WTC11 (cell line): ENCODE measurements at places on chromosomes 4 and X.

- no peak for DNase-seq
Measured at GRCh38 chrX:44349561-44349960, 6.1 kb upstream of the EFHC2 start.

DNA sequence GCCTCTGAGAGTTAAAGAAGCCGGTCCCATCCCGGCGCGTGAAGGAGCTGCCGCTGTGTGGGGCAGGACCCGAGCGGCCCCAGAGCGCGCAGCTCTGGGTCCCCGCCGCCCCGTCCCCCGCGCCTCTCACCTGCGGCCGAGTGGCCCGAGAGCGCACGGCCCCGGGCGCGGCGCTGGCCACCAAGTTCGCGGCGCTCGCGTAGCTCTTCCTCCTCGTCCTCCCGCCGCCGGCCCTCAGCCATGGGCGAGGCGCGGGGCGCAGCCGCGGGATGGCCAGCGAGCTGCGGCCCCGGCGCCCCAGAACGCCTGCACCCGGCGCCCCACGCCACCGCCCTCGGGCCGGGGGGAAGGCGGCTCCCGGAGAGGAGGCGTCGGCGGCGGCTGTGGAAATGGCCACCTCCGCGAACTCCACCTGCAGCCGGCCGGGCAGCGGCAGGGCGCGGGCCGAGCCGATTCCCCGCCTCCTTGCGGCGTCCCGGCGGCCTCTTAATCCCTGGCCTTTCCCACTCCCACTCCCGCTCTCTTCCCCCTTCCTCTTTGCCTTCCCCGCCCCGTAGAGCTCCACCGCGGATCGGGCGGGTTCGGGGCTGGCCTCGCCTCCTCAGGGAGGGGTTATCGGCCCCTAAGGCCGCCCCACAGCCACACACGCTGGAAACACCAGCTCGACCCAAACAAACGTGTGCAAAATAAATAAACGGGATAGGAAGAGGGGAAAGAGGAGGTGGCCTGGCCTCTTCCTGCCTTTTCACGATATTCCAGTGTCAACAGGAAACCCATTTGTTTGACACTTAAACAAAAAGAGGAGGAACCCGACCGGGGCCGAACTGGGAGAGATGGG lies at the start of gene SH3D19:
Gene SH3D19, minus strand, starts transcription at position 495 of the 838 bp plus-strand sequence. Its CDS starts 253 bp downstream, at position 242.
- DNase-seq: peak; percentile 58

DNA sequence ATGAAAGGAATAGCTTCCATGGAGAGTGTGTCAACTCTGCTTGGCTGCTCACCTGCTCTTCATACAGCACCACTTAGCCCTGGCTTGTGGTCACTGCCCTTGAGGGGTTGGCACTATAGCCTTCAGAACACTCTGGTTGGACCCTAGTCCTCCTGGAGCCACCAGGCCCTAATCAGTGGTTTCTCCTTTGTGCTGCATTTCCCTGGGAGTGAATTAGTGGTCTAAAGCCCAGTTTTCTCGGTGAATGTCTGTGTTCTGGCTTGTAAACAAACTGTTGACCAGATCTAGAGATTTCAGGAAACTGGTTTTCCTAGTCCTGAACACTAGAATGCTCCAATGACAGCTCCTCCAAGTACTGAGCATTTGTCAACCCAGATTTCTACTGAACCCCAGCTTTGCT lies 28.6 kb upstream of the TMEM154 start:
- DNase-seq: no peak

DNA sequence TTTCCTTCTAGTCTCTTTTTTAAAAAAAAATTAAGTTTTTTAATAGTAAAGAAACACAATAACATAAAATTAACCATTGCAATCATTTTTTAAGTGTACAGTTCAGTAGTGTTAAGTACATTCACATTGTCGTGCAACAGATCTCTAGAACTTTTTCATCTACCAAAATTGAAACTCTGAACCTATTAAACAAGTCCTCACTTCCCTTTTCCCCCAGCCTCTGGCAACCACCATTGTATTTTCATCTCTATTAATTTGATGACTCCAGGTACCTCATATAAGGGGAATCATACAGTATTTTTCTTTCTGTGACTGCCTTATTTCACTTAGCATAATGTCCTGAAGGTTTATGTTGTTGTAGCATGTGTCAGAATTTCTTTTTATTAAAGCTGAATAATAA lies 31.8 kb downstream of the MSL3 start:
- DNase-seq: no peak

GRCh38 chr4:173518425-173519102 lies 11.5 kb downstream of the HAND2 start:
- no peak for DNase-seq

DNA sequence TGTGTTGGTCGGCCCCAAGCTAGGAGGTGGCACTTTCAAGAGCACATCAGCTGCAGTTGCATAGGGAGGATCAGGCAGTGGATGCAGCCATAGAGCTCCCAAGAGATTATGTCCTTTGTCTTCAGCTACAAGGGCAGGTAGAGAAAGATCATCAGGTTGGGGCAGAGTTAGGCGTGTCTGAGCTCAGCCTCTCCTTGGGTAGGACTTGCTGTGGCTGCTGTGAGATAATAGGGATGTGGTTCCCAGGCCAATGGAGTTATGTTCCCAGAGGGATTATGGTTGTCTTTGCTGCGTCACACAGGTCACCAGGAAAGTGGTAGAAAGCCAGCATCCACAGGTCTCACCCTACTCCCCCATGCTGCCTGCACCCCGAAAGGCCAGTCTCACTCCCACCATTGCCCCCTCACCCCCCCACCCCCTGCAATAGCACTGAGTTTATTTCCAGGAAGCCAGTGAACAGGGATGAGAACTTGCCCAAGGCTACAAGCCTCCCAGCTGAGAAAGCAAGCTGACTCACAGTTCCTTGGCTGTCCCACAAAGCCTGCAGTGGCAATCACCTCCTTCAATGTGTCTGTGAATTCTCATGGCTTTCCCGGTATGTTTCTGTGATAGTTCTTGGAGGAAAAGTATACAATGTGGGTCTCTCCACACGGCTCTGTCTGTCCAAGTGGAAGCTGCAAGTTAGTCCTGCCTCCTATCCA lies 148.4 kb downstream of the STPG2 start:
- no peak for DNase-seq

DNA sequence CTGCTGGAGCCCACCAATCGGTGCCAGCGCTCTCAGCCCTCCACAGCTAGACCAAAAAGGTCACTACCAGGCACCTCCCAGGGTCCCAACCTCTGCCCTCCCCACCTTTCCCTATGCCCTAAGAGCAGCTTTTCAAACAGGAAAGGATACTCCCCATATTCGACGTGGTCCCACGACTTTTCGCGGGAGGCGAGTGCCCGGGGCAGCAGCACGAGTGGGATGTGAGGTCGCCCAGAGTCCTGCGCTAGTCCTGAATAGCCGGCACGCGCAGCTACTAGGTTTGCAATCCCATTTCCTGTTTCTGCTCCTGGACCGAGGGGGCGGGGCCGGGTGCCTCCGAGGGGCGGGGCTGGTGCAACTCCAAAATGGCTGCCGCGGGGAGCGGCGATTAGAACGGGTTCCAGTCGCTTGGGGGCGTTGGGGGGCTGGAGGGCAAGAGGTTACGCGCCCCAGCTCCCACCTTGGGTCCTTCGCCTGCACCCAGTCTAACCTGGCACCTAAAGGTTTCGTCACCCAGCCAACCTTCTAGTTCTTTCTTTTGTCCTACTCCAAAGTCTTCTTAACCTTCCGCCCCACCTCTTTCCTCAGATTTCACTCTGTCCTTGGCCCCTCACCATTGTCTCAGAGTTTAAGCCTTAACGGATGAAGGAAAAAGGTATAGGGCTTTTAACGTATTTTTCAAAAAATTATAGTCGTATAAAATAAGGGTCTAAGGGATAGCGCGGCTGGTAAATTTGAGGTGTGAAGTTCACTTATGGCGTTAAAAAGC lies 85.0 kb upstream of the TENT5D start:
- DNase-seq: peak; percentile 84

- DNase-seq: no peak
Measured at GRCh38 chr4:182513587-182514291, 270.5 kb downstream of the TENM3 start.

DNA sequence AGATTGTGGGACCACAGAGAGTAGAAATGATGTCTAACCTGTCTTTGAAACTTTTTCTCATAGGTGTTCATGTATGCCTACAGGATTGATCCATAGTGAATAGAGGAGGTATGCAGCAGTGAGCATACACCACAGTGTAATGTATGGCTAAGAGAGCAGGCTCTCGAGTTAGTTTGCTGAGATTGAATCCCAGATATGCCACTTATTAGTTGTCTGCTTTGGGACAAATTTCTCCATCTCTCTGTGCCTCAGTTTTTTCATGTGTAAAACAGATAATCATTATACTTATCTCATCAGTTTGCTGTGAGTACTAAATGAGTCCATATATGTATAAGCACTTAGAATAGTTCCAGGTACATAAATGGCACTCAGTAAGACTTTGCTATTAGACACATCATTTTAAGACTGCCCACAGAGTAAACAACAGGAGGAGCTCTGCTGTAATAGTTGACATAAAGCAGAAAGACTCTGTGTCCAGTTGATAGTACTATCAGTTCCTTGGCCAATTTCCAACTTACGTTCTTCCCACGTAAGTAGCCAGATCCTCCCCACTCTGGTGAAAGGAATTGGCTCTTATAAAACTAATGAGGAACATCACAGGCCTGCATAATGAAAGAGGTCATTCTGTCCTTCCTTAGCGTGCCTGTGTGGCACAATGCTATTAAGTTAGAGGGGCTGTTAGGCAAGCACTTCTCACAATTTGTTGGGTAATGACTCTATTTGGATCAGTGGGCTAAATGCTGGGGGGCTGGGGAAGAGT lies 20.7 kb upstream of the RNF150 start:
- no peak for DNase-seq

- DNase-seq: peak; percentile 62
Measured at GRCh38 chr4:34953145-34953799, 1291.0 kb downstream of the ARAP2 start.

DNA sequence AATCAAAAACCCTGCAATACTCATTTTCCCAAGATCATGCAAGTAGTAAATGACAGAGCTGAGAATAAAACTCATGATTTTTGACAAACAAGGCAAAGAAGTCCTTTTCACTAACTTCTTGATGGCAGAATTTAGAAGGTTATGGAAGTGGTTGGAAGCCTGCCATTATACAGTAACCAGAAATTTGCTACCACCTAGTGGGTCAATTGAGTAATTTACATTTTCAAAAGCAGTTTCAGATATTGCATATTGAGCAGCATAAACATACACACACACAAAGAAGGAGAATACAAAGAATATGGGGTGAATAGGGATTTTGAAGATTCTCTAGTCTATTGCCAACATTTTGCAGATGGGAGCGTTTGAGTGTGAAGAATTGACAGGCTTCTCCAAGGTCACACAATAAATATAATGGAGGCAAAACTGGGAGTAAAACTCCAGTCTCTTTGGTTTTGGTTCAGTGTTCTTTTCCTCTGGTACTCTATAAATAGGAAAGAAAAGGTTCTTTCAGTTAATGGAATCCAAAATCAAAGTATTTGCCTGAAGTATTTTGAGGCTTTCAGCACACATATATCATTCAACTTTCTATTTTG lies 70.2 kb downstream of the GC start:
- no peak for DNase-seq

GRCh38 chr4:42417550-42417949 lies 20.3 kb downstream of the SHISA3 start:
- DNase-seq: no peak

- DNase-seq: no peak
Measured at GRCh38 chr4:174318829-174319764, 35.4 kb downstream of the CEP44 start.

DNA sequence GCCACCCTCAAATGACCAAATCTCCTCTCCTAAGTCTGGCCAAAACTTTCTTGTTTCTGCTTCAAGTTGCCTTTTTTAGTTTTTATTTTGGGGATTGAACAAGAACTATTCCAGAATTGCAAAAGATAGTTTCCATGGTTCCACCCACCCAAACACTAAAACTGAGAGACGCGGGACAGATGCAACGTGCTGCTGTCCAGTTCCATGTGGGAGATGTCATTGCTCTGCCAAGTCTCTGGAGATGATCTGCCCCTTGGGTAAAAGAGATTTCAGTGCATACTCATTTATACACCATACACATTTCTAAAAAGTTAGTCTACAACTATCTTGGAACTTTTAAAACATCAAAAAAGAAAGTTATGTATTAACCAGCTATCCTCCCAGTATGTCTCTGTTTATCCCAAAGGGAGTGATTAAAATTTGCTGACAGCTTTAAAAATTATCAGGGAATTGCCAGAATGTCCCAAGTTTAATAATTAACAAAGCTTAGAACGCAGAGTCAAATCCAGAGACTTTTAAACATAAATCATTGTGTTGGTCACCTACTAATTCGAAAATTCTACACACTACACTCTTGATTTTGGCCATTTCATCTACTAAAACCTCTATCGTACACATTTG lies 3.2 kb downstream of the MAOB start:
- DNase-seq: no peak

DNA sequence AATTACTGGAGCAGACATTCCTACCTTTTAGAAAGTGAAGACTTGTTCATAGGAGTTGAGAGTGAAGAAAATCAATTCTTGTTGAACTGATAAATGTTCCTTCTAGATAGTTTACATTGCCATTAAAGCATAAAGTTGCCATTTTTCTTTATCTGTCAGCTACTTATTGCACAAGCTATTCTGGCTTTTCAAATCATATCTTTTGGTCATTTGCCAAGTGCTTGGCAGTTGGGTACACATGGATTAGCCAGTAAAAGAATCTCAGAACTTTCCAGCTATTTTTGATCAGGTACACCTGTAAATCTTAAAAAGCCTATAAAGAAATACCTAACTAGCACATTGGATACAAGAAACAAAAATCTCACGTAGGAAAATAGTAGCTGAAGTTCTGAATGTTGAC lies 56.4 kb upstream of the PNPLA4 start:
- no peak for DNase-seq

DNA sequence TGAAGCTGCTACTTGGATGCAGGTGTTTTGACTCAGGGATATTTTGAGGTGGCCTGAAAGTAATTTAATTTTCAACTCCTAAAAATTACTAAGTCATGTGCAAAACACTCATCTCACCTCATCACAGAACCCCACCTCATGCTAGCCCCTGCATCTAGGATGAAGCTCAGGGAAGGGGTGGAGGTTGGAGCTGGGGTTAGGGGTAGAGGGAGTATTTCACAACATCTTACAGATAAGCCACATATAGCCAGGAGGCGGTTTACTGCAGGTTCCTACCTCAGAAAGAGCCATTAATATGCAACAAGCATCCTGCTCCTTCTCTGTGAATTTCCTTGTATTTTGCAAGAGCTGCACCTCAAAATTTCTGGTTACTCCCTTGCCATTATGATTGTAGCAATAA lies 70.5 kb upstream of the TSPAN5 start:
- DNase-seq: no peak

- no peak for DNase-seq
Measured at GRCh38 chrX:78314561-78314960, 12.8 kb downstream of the CYSLTR1 start.

DNA sequence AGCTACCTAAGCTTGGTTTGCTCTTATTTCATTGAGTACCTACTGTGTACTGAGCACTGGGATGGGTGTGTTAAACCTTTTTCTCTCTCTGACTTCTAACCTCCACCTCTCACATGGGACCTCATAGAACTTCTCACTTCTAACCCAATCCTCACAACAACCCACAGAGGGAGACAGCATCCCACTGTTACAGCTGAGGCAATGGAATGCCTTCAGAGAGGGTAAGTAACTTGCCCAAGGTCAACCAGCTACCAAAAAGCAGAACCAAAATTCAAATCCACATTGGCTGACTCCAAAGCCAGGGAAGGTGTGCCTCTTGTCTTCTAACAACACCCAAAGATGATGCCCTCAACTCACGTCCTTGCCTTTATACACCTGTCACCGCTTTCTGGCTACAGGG lies 5.4 kb downstream of the SEL1L3 start:
- no peak for DNase-seq

- no peak for DNase-seq
Measured at GRCh38 chr4:156073976-156074375, 120.3 kb upstream of the CTSO start.
